ENCODE measurements at places on chromosomes 5 and 9.

- no peak for DNase-seq
These were observed 7.1 kb upstream of the AGPAT2 start for GRCh38 chr9:136694163-136694871.

- DNase-seq: peak; percentile 64
These were observed 151.8 kb upstream of the GPR151 start for GRCh38 chr5:146667633-146668272.

DNA sequence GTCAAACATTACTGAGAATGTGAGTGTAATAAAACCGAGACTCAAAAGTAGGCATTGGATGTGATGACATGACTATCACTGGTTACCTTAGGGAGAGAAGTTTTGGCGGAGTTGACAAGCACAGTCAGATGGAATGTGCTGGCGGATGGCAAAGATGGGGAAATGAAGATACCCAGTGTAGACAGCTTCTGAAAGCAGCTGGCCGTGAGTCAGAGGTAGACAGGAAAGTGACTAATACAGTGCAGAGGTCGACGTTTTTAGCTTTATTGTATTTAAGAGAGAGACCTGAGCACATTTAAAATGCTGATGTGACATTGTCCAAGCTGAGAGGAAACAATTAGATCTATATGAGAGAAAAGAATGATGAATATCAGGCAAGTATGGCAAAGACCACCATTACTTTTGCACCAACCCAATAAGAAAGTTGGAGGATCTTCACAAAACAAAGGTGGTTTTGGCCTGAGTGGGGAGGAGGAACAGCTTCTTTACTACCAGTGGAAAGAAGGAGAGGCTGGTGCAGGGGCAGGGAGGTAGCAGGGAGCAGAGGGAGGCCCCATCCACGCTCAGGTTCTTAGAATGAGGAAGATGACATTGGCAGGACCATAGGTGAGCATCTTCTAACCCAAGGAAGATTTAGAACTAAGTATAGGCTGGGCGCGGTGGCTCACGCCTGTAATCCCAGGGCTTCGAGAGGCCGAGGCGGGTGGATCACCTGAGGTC, 36.7 kb upstream of the KCNIP1 start:
- DNase-seq: peak; percentile 85

GRCh38 chr9:121566481-121567465, 67.1 kb upstream of the GGTA1 start:
- DNase-seq: peak; percentile 72

DNA sequence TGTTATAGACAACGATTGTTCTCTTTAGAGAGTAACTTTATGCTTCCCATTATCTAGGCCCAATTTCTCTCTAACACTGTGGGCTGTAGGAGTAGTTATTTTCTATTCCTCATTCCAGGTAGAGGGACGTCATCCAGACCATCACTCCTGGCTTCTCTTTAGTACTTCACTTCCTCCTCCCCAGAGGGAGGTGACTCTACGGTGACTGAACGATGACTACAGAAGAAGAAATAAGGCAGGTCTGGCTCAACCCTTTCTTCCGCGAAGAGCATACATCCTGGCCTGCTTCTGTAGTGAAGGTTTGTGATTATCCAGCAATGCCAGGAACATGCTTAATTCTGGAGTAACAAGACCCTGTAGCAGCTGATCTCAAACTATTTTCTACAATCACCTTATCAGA, 50.8 kb downstream of the HMGCR start:
- no peak for DNase-seq

DNA sequence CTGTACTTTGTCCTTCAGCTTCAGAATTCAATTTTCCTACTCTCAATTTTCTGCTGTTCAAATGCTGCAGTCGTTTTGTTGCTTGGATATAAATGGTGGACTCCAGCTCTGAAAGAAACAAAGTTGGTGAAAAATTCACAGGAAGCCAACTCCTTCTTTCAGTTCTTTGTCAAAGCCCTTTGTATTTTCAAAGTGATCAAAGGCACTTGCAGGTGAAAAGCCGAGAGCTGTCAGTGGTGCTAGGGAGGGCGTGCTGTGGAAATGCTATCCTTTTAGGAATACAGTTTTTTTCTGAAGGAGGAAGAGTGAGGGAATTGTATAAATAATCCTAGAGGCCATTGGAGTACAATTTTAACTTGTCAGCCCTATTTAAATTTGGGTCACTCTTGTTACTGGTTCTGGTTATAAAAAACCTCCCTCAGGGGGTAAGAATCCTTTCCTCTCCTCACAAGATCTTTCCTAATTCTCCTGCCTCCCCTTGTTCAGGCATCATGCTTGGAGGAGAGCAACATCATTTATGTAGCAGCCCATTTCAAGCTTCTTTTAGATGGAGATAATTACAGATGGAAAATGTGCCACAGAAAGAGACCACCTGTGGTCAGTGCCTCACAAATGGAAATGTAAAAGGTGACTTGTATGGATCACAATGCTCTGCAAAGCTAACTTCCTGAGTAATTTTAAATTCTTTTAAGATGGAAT, 62.5 kb upstream of the GHR start:
- DNase-seq: peak; percentile 5

DNA sequence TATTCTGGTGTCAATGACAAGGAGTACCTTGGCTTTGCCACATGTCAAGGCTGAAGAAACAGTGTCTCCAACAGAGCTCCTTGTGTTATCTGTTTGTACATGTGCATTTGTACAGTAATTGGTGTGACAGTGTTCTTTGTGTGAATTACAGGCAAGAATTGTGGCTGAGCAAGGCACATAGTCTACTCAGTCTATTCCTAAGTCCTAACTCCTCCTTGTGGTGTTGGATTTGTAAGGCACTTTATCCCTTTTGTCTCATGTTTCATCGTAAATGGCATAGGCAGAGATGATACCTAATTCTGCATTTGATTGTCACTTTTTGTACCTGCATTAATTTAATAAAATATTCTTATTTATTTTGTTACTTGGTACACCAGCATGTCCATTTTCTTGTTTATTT, 19.8 kb downstream of the CD274 start:
- DNase-seq: no peak

GRCh38 chr9:105168870-105169319, 75.6 kb upstream of the SLC44A1 start:
- no peak for DNase-seq

DNA sequence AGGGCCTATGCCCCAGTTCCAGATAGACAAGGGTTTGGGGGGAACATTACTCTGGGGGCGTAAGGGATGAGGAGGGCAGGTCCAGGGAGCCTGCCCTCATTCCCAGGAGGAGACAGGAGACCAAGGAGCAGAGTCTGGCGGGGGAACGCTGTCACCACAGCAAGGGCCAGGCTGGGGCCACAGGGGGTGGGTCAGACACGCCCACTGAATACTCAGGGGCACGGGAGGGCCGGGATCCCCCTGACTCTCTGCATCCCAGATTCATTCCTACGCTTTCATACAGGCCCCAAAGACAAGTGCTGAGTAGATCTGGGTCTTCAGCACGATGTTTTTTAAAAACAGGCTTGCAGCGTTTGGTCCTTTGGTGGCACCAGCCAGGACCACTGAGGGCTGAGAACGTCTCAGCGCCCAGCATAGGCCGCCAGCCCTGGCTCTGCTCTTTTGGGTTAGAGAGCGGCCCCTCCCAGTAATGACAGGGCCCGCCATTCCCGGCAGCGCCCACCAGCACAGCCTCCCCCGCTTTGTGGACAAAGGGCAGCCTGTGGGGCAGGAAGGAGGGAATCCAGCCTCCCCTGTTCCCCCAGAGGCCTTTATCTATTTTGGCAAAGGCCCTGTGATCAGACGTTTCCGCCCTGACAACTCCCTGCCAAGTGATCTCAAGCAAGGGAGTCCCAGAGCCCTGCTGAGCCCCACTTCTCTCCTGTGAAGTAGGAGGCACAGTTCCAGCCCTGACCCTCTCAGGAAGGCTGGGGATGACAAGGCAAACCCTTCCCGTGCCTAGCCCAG, 24.9 kb downstream of the NEK6 start:
- DNase-seq: peak; percentile 77

- DNase-seq: no peak
These were observed 91.6 kb downstream of the CFAP90 start for GRCh38 chr5:7759257-7759871.
